Ovary (tissue), 10 donors: ENCODE measurements at places on chromosomes 4 and X. TPM values are rescaled to one million over a fixed set of nuclear protein-coding genes. Genes with fewer than 3 reads are reported as not detected.

DNA sequence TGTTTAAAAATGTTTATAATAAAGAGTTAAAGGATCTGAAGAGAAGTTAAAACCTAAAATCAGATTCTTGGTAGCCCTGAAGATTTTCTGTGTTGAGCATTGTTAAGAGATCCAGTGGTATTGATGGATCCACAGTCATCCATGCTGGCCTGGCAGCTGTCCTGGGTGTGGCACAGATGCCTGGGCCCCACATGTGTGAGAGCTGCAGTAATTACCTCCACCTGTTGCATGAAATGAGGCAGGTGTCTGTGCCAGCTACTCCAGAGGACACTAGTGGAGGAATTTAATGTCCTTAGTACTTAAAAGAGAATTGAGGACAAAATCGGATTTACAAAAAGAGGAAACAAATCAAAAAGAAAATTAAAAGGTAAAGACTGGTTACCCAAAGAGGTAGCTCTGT, 44.0 kb downstream of the MGST2 start:
- DNase-seq, result no peak

GRCh38 chr4:67918428-67918827, 34.6 kb upstream of the TMPRSS11D start:
- no peak for DNase-seq

GRCh38 chr4:157808796-157809383, 363.9 kb downstream of the GASK1B start:
- DNase-seq, result no peak

- DNase-seq, result no peak
Measured at GRCh38 chr4:98284640-98285046, 23.5 kb downstream of the RAP1GDS1 start.

GRCh38 chr4:121686255-121686654, 10.5 kb downstream of the ANXA5 start:
- no peak for DNase-seq

- no peak for DNase-seq
Measured at GRCh38 chr4:69748173-69748572, 12.2 kb downstream of the SULT1B1 start.

DNA sequence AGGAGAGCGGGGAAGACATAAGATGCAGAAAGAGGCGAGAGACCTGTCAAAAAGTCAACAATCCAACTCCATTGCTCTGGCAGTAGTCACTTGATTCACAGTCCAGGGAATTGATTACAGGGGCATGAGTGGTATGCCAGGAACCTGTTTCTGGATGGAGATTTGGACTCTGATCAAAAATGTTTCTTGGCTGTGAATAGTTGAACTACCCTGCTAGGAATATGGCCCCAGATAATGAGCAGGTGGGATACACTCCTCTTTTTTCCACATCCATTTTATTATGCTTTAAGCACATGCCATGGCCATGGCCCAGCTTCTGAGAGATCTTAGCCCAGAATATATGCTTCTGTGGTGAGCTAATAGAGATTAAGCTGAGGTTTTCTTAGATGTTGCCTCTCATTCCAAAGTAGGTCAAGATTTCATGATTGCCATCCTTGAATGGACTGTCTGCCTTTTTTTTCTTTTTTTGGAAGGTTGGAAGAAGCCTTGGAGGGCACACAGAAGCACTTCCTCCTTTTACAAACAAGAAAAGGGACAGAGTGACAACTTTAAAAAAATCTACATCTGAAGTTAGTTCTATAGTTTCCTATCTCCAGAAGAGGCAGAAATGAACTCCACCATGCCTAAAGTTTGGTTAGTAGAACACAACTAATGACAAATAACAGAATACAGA, 121.9 kb downstream of the KIT start:
- DNase-seq, result no peak

DNA sequence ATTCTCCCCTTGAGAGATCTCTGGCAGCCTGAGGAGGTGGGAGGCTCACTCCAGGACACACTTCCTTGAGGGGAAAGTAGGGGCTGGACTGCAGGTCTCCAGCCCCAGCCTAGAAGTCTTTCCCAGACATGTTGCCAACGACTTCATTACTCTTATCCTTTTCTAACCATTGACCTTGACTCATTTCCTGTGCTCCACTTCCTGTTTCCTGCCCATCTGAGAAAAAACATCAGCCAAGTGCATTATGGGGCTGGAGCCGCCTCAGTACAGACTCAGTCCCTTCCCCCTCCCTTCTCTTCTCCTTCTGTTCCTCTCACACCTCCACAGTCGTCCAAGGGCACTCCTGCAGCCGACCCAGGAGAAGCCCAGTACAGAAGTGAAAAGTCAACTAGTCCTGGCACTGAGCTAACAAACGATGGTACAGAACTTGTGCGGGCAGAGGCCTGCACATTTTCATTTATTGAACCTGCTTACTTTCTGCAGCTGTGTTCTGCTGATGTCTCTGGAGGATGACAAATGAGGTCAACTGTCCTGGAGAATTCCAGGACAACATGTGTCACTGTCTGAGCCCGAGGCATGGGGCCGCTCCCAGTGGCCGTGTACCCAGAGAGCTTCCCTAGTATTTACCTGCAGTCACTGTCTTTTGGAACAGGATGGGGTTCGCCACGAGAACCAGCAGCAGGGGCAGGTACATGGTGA, 20.1 kb downstream of the GPR143 start:
- DNase-seq, result no peak

GRCh38 chrX:25124391-25124790, 108.6 kb upstream of the ARX start:
- DNase-seq, result no peak

- DNase-seq, result no peak
Measured at GRCh38 chr4:163679189-163679588, 184.7 kb downstream of the TMA16 start.

DNA sequence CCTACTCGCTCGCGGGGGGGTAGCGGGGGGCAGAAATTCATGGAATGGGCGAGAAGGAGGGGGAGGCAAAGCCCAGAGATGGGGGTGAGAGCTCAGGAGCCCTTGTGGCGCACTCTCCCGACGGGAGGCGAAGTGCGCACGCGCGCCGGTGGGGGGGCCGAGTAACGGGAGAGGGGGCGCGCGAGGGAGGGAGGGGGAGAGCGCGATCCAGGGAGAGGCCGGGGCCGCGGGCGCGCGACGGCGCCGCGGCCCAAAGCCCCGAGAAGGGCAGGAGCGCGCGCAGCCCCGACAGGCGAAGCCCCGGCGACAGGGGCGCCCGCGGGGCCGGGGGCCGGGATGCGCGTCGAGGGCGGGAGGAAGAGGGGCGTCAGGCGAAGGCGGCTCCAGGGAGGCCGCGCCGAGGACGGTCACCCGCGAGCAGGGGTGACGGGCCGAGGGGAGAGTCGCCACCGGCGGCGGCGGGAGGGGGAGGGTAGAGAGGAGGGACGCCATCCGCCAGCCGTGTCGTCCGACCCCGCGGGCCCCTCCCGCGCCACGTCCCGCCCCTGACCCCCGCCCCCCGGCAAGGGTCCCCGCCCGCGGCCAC, 421 bp downstream of the MECP2 start:
- DNase-seq, result peak; percentile 85

- no peak for DNase-seq
Measured at GRCh38 chr4:158933236-158933635, 164.4 kb downstream of the FNIP2 start.

DNA sequence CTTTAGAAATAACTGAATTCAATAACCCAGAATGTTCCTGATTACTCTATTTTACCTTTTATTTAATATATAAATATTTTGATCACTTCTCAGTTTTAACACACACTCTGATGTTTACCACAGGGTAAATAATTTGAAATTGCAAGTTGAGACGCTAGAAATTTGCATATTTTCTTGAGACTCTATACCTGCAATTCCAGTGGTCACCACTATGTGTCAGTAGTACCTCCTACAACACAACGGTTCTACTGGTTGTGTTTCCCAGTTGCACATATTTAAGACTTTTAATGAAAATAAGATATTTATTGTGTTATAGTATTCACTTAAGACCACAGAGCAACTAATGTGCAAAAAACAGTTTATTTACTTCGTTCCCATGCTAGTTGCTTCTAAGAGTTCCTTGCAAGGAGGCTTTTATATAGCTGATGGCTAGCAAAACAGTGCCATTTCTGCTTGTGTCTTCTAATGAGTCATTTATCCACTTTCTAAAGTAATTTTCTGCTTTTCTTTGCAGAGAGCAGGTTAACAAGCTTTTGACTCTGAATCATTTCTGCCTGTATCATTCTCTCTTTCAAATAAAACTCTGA, 98.9 kb upstream of the PDLIM3 start:
- DNase-seq, result no peak

- peak; percentile 24 for DNase-seq
Measured at GRCh38 chr4:8402181-8402597, 38.3 kb downstream of the ACOX3 start.

DNA sequence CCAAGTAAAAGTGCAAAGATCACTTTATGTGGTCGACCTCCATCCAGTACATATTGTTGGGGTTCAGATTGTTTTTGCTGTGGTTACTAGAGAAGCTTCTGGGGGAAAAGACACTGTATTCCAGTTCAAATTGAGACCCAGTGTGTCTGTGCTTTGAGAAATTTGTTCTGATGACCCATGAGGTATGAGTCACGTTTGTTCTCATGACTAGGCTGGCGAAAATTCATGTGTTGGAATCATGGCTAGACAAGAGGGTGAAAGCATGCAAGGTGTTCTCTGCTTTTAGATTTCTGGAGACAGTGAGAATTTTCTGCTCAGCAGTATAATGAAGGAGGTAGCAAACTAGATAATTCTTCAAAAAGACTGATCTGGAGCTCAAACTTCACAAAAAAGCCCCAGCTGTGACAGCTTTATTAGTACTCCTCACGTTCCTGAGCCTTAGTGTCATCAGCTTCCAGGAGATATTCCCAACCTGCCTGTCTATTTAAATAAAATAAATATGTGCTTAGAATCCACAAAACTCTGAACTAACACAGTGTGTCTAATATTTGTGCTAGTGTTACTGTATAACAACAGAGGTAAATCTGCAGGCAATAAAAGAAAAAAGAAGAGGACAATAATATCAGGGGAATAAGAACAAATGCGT, 24.4 kb upstream of the FAM47B start:
- no peak for DNase-seq

GRCh38 chr4:110998320-110998719, 375.4 kb upstream of the PITX2 start:
- no peak for DNase-seq

DNA sequence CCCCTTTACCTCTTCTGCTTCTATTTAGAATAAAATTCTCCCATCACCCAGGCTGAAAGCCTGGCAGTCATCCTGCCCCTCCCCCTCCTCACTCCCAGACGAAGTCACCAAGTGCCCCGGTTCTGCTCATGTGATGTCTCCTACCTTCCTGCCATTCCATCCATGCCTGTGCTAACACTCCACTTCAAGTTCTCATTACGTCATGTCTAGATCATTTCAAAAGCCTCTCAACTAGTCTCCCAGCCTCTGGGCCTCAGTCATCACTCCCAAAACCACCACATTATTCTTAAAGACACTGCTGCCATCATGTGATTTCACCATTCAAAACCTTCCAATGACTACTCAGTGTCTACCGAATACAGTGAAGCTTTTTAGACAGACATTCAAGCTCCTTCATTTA, 17.2 kb upstream of the HOPX start:
- no peak for DNase-seq

DNA sequence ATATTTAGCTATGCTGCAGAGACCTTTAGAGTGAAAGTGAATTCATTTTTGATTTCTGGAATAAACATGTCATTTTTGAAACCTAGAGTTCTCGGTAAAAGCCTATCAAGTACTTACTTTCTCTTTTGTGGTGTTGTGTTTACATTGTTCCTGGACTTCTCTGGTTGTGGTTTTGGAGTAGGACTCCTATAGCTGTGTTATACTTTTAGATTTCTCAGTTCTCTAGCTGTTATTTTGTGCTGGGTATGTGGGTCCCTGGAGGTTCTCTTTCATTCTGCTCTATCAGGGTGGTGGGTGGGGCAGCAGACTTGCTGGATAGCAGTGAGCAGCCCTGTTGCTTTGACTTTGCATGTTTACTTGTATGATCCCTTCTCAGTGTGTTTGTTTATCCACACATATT, 25.6 kb upstream of the MSMO1 start:
- DNase-seq, result no peak

GRCh38 chr4:20572976-20573375, 127.3 kb upstream of the PACRGL start:
- no peak for DNase-seq

DNA sequence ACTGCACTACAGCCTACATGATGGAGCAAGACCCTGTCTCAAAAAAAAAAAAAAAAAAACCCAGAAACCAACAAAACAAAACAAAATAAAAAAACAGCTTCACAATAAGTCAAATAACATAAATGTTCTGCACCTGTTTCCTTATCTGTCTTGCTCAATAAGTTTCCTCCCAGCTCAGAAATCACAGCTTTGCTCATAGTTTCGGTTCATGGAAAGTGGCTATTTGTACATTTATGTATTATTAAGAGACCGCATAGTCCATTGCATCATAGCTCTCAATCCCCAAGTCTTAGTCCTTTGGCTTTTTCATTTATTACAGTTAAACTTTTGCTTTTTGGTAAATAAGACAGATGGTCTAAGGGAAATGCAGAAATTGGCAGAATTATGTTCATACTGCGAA, 24.4 kb upstream of the CFAP299 start:
- DNase-seq, result no peak

The ZXDA gene
- 8.1 TPM for total RNA-seq

The UGT2A3 gene
- 0.60 TPM for total RNA-seq

The CT45A9 gene
- not detected for total RNA-seq

The STS gene
- total RNA-seq, result 7.5 TPM

The PRRG1 gene
- total RNA-seq, result 9.2 TPM

The MFSD8 gene
- 28.0 TPM for total RNA-seq

The SYTL5 gene
- total RNA-seq, result 0.18 TPM

The ADRA2C gene
- 0.35 TPM for total RNA-seq

The CXCL1 gene
- total RNA-seq, result 1.1 TPM

The LAMTOR3 gene
- 36.5 TPM for total RNA-seq

The NXF3 gene
- total RNA-seq, result 65.3 TPM

The FRMD7 gene
- total RNA-seq, result 0.30 TPM

The MYOZ2 gene
- 0.48 TPM for total RNA-seq
